ENCODE measurements at places on chromosomes 11 and 22.

DNA sequence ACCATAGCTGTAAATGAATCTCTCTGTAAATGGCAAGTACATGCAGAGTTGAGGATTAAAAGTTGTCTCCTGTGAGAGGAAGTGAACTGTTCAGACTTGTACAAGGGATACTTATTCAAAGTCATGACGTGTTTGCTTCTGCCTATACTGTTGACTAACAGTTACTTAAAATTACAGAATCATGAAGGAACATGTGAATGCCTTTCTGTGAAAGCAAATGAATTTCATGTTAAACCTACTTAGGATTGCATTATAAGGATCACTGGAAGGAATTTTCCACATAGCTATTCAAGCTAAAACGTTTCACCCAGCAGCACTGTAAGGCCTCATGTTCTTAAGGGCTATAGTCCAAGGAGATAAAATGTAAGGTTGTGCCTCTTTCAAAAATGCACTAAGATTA is 93.4 kb upstream of the BIRC3 start:
- no peak for DNase-seq

- no peak for DNase-seq
These were observed 23.0 kb downstream of the SIK3 start for GRCh38 chr11:117075186-117075585.

- peak; percentile 97 for DNase-seq
These were observed 701.8 kb downstream of the NTM start for GRCh38 chr11:132072044-132072857.

- no peak for DNase-seq
These were observed 69.4 kb downstream of the ARL14EP start for GRCh38 chr11:30392221-30392784.

GRCh38 chr11:2577991-2578928 is 121.5 kb downstream of the KCNQ1OT1 start:
- DNase-seq: no peak

DNA sequence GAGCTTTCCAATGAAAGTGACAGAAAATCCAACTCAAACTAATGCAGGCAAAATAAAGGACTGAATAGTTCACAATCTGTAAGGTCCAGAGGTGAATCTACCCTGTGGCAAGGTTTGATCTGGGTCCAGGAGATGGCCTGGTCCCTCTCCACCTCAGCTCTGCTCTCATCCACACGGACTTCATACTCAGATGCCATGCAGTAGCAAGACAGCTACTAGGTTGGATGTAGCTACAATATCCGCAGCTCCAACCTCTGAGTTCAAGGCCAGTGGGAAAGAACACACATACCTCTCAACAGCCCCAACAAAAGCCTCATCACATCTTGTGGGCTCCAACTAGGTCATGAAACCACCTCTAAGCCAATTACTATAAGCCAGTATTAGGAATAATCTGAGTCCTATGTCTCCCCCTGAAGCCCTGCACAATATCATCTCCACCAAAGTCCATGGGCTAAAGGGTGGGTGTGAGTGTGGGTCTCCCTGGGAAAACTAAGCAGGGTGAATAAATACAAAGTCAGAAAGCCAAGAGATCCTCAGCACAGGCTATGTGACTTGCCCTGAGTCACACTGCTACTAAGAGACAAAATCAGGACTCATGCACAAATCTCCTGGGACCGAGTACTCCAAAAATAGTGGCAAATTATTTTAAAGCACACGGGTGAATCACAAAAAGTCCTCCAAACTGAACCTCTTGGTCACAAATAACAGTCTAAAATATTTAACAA is 78.8 kb downstream of the LARGE1 start:
- DNase-seq: no peak

DNA sequence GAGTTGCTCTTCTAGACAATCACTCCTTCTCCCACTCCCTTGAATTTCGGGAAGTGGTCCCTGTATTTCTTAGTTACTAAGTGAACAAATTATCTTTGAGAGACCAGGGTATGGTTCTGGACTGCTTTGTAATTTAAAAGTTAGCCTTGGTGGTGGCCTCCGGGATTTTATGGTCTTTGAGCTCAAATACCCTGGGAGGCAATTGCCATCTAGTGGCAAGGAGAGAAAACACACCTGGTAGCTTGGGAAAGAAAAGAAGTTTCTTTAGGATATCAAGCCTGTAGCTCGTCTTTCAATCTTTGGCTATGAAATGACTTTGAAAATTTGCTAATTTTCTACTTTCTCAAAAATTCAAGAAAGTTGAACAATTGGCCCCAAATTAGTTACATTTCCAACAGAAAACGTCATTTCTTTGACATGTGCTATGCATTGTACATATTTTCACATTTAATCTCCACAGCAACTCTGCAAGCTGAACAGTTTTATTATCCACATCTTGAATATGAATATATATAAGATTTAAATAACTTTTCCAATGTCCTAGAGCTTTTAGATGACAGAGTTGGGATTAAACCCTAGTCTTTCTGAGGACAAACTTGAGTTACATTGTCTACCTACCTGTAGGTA is 39.1 kb downstream of the MMP27 start:
- no peak for DNase-seq

- no peak for DNase-seq
These were observed 3.3 kb downstream of the KDELR3 start for GRCh38 chr22:38471237-38471636.

GRCh38 chr22:42769574-42770447 is 49.1 kb upstream of the A4GALT start:
- no peak for DNase-seq

DNA sequence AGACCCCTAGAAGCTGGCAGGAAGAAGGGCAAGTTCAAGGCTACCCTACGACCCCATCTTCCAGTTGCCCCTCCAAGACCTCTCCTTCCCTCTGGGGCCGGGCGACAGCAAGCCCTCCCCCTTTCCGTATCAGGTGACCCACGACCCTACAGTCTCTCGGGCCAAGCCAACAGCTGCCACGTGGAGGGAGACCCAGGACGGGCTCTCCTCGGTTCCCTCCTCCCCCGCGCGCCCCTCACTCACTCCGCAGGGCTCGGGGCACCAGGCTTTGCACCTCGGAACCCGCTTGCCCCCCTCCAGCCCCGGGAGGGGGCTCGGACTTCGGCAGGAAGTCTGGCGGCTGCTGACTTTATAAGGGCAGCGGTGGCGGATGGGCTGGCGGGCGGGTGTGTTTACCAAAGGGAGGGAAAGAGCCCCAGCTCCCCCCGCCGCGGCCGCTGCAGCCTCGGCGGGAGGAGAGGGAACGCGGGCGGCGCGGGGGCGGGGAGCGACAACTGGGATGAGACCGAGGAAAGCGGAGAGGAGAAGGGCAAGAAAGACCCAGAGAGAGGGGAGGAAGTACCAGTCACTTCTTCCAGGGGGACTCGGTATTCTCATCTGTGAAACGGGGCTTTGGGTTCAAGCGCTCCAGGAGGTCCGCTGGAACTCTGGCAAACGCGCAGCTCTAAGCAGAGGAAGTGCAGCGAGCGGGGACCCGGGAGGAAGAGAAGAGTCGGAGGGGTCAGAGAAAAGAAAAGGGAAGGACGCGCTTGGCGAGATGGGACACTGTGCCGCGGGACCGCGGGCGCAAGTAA is 767 bp downstream of the SLC43A1 start:
- no peak for DNase-seq

DNA sequence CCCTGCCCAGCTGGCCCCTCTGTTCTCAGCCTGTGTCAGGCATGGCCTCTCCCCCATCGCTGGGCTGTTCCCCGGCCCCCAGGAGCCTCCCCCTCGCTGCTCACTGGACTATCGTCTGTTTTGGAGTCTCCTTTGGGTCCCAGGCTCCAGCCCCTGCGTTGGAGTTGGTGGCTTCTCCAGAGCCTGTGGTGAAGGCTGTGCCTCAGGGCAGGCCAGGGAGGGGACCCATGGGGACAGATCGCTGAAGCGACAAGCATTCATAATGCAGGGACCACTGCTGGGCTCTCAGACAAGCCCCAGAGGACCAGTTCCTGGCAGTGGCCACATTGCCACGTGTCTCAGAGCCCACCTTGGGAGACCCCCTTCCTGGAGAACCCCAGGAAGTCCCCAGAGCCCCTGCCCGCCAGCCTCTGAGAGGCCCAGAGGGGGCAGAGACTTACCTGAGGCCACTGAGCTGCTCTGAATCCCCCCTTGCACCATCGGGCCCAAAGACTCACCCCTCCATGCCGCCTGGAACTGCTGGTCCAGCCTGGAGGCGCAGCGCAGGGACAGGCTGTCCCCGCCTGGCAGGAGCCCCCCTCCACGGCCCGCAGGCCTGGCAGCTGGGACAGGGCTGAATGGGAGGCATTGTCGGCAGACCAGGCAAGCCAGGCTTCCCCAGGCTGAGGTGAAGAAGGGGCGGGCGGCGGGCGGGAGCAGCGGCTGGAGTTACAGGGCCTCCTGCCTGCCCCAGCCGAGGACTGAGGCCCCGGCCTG is at the start of gene CHADL:
TSS of gene CHADL (minus strand) at position 555 of the 756 bp plus-strand sequence. CDS start at position 505, 50 bp downstream.
- no peak for DNase-seq

DNA sequence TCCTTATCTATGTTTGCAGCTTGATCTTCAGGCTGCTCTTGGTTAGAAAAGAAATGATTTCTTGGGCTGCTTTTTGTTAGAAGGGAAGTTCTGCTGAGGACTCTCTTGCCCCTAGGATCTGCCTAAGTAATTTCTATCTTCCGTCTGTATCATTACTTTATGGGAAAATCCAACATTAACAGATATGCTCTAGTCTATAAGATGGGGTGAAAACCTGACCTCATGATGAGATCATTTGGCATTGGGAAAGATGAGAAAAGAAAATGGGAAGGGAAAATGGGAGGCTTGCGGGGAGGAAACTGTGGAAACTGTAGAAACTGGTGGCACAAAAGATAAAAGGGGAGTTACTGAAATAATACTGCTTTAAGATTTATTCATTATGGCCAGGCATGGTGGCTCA is 63.6 kb downstream of the FDX1 start:
- no peak for DNase-seq

- no peak for DNase-seq
These were observed 39.6 kb upstream of the CTTN start for GRCh38 chr11:70358753-70359152.

DNA sequence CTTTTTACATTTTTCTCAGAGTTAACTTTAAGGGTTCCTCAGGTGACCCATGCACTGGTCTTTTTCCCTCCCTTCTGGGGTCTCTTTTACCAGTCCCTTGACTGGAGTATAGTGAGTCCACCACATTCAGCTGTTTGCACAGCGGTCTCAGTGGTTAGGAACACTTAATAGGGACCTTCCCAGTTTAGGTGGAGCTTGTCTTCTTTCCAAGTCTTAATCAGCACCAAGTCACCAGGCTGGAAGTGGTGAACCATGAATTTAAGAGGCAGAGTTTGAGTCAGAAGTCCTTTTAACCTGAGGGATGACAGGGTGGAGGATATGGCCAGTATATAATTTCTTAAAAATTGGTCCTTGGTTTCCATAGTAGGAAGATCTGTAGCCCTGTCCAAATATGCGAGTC is 349.7 kb upstream of the MPPED2 start:
- no peak for DNase-seq

DNA sequence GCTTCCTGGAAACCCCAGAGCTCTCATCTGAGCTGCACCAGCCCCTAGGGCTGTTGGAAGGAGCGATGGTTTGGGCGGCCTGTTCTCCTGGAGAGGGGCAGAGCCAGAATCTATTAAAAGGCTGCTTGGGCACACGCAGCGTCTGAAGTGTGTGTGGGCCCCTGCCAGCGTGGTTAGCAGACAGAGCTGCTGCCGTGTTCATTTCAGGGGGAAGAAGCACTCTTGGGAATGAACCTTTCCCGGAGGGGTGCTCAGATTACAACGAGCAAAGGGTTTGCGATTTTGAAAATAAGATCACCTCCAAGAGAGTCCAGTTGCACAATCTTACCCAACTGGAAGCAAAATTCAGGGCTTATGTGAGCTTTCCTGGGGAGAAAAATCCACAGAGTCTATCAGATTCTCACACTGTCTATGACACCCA is 12.9 kb downstream of the ANO1 start:
- no peak for DNase-seq

GRCh38 chr11:129375751-129376657 is at the start of gene BARX2:
Gene BARX2 (plus strand): TSS chr11:129375848. CDS start chr11:129376036, 188 bp downstream.
- no peak for DNase-seq

- DNase-seq: no peak
These were observed 33.7 kb upstream of the SMPD1 start for GRCh38 chr11:6356503-6357055.

- no peak for DNase-seq
These were observed 8.9 kb downstream of the RELT start for GRCh38 chr11:73384872-73385689.

DNA sequence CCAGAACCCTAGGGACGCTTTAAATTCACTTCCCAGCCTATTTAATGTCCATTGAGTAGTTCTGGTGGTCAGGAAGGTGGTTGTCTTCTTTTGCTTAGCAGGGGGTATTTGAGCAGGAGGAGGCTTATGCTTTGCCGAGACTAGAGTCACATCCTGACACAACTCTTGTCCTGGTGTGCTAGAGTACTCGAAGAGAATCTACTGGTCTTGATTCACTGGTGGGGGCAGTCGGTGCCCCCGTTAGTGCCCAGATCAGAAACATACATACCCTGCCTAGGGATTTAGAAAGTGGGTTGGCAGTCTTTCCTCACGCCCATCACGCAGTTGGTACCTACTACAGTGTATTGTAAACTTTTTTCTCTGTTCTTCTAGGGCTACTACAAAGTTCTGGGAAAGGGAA is 2.7 kb downstream of the RPL27A start:
- DNase-seq: no peak

GRCh38 chr11:12864316-12865156 is 144.6 kb upstream of the RASSF10 start:
- DNase-seq: no peak

- DNase-seq: no peak
These were observed 41.0 kb upstream of the SOX6 start for GRCh38 chr11:16397390-16397789.

DNA sequence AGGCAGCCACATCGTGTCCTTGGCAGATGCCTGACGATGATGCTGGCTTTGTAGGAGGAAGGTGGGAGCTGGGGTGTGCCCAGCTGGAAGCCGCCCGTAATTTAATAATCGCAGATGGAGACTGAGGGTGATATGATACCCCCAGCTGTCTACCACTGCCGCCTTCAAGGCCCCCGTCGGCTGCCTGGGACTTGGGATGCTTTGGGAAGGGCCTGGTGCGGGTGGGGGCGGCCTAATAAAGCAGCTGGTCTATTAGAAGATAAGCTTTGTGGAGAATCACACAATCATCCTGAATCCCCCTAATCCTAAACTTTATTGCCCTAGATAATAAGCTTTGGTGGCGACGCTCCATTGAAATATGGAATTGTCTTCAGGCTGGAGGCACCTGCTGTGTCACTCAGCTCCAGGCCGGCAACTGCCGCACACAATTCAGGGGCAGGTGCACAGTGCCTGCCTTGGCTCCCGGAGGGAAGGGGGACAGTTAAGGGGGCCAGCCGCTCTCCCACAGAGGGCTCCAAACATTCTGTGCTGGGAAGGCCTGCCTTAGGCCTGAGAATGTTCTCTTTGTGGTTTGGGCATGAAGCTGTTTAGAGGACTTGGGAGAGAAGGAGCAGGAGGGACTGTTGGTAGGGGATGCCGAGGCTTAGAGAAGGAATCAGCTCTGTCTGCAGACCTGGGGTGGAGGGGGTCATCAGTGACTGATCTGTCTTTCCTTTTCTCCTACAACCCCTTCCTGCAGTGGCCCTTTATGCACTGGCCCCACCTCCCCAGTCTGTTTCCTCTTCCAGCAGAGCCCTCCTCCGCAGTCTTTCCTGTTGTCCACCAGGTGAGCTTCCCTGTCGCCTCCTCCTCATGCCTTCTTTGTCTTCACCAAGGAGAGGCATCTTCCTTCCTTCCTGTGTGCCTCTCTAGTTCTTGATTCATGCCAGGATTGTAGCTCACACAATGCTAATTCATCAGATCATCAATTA is 65.3 kb downstream of the ARL14EP start:
- no peak for DNase-seq

- no peak for DNase-seq
These were observed 8.0 kb downstream of the DENND6B start for GRCh38 chr22:50318698-50319411.

GRCh38 chr11:45344028-45344427 is 57.9 kb upstream of the SYT13 start:
- no peak for DNase-seq

- DNase-seq: peak; percentile 4
These were observed 54.1 kb upstream of the BDNF start for GRCh38 chr11:27754035-27755017.

Data from BJ (cell line).